ENCODE measurements at places on chromosomes 16 and 17.

GRCh38 chr17:859824-860195 lies 77.7 kb downstream of the MRM3 start:
- DNase-seq: no peak

DNA sequence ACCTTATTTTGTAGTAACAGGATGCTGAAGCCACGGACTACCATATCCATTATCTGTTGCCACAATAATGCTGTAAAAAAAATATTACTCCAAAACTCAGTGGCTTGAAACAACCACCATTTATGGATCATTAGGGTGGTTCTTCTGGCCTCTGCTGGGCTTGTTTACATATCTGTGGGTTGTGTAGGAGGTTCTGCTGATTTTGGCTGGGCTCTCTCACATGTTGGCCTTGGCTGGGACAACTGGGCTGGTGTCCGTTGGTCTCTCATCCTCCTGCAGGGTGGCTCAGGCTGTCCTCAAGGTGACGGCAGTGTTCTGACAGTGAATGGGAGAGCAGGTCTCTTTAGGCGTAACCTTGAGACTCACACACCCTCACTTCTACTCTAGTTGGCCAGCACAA lies 76.0 kb downstream of the GPR139 start:
- no peak for DNase-seq

DNA sequence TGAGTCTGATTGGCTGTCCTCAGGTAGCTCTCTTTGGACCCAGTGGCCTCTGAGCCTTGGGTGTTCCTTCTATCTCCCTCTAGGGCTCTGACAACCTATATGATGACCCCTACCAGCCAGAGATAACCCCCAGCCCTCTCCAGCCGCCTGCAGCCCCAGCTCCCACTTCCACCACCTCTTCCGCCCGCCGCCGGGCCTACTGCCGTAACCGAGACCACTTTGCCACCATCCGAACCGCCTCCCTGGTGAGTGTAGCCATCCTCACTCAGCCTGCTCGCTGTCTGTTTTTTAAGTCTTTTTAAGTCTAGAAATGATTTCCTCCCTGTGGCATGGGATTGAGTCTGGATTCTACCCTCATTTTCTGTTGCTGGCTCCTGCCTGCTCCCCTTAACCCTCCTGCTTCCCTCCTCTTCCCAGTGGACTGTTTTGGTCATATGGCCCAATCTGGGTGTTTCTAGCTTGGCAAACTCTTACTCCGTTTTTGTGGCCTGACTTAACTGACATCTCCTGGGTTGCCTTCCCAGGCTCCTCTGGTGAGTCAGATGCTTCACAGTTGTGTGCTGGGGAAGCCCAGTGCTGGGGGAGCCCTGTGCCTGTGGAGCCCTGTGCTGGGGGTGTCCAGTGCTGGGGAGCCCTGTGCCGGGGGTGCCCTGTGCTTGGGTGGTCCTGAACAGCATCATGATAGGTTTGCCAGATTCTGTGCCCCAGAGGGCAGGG lies 9.9 kb downstream of the TAOK2 start:
- DNase-seq: no peak

GRCh38 chr17:75512926-75513640 lies 2.3 kb downstream of the CASKIN2 start:
- no peak for DNase-seq

- DNase-seq: no peak
Measured at GRCh38 chr17:4542726-4543191, 12.4 kb downstream of the MYBBP1A start.
